H54 (cell line): ENCODE measurements at places on chromosomes 7 and 10.

GRCh38 chr7:128755819-128756476 lies 16.8 kb downstream of the CALU start:
- DNase-seq, result peak; percentile 19

- no peak for DNase-seq
Measured at GRCh38 chr7:12923971-12924370, 236.5 kb downstream of the ARL4A start.

GRCh38 chr10:46025406-46025805 lies 5.0 kb downstream of the NCOA4 start:
- no peak for DNase-seq

GRCh38 chr10:75597773-75598440 lies 166.5 kb downstream of the LRMDA start:
- no peak for DNase-seq

- no peak for DNase-seq
Measured at GRCh38 chr7:78970440-78970916, 483.0 kb downstream of the MAGI2 start.

- DNase-seq, result no peak
Measured at GRCh38 chr10:78078539-78079330, 45.1 kb downstream of the RPS24 start.

- no peak for DNase-seq
Measured at GRCh38 chr7:105661625-105662024, 80.3 kb upstream of the EFCAB10 start.
